A549 treated with AZD2906 at 1 μM for 4 hours (cell line): ENCODE measurements at places on chromosomes 7 and 10. TPM values are rescaled to one million over a fixed set of nuclear protein-coding genes. Genes with fewer than 3 reads are reported as not detected.

The PDZD7 gene
- 0.64 to 1.5 TPM (median 1.1 TPM) in 5 replicates for total RNA-seq

The WNT16 gene
- total RNA-seq = 2.0 to 3.2 TPM (median 2.6 TPM) in 5 replicates

The ADD3 gene
- 3.5 to 5.9 TPM (median 4.6 TPM) in 5 replicates for total RNA-seq

The TMEM236 gene
- 0.03 to 0.07 TPM (median 0.05 TPM) in 5 replicates for total RNA-seq

The OPN1SW gene
- total RNA-seq = not detected in 5 replicates

The SMKR1 gene
- 7.4 to 8.4 TPM (median 7.8 TPM) in 5 replicates for total RNA-seq

The C10orf53 gene
- not detected in 5 replicates for total RNA-seq

The KLF14 gene
- 0.03 to 0.07 TPM (median 0.05 TPM) in 4 of 5 replicates, not detected in the other for total RNA-seq

The SMO gene
- 11.8 to 15.3 TPM (median 13.6 TPM) in 5 replicates for total RNA-seq

The SPDYE9 gene
- not detected in 5 replicates for total RNA-seq

The TAS2R4 gene
- 0.05 to 0.17 TPM (median 0.11 TPM) in 5 replicates for total RNA-seq

The TRIM74 gene
- total RNA-seq = 0.25 to 0.53 TPM (median 0.36 TPM) in 4 of 5 replicates, not detected in the other

The UPF2 gene
- 11.9 to 16.2 TPM (median 12.8 TPM) in 5 replicates for total RNA-seq

The VSTM2A gene
- total RNA-seq = not detected in 5 replicates

The PPP1R17 gene
- total RNA-seq = not detected in 5 replicates

The FRAT1 gene
- total RNA-seq = 1.1 to 2.4 TPM (median 2.2 TPM) in 5 replicates

The AKR1C1 gene
- 467 to 583 TPM (median 558 TPM) in 5 replicates for total RNA-seq

The CHST3 gene
- 49.9 to 62.3 TPM (median 61.0 TPM) in 5 replicates for total RNA-seq

The TMEM178B gene
- total RNA-seq = 1.1 to 1.5 TPM (median 1.3 TPM) in 5 replicates

The HERC4 gene
- 21.5 to 32.0 TPM (median 24.5 TPM) in 5 replicates for total RNA-seq

The CFAP69 gene
- 1.2 to 2.5 TPM (median 2.0 TPM) in 5 replicates for total RNA-seq

The MSMB gene
- not detected in 5 replicates for total RNA-seq

The OR2A1 gene
- total RNA-seq = not detected in 5 replicates

The KIAA1549 gene
- 5.1 to 6.0 TPM (median 5.3 TPM) in 5 replicates for total RNA-seq

The HOXA3 gene
- 3.7 to 5.6 TPM (median 4.7 TPM) in 5 replicates for total RNA-seq

The CPA2 gene
- total RNA-seq = 0.05 to 0.33 TPM (median 0.11 TPM) in 3 of 5 replicates, not detected in the others

The ACTR3C gene
- 0.06 to 0.07 TPM in 2 of 5 replicates, not detected in the others for total RNA-seq

The ECD gene
- 23.3 to 33.0 TPM (median 24.8 TPM) in 5 replicates for total RNA-seq

The MRLN gene
- not detected in 5 replicates for total RNA-seq

The DNAJC1 gene
- total RNA-seq = 24.5 to 26.5 TPM (median 26.2 TPM) in 5 replicates

The ADCY1 gene
- total RNA-seq = 2.1 to 2.5 TPM (median 2.4 TPM) in 5 replicates

The ALOX5 gene
- total RNA-seq = 0.22 to 0.46 TPM (median 0.34 TPM) in 5 replicates

The SEC31B gene
- 0.98 to 2.2 TPM (median 1.7 TPM) in 5 replicates for total RNA-seq

The LHFPL3 gene
- not detected in 5 replicates for total RNA-seq

The COL28A1 gene
- 0.42 to 1.1 TPM (median 0.57 TPM) in 5 replicates for total RNA-seq

The ZNF25 gene
- total RNA-seq = 1.1 to 2.0 TPM (median 1.6 TPM) in 5 replicates

The GIMAP8 gene
- 0.01 TPM in 1 of 5 replicates, not detected in the others for total RNA-seq
